ENCODE measurements at places on chromosomes 11 and 22.

DNA sequence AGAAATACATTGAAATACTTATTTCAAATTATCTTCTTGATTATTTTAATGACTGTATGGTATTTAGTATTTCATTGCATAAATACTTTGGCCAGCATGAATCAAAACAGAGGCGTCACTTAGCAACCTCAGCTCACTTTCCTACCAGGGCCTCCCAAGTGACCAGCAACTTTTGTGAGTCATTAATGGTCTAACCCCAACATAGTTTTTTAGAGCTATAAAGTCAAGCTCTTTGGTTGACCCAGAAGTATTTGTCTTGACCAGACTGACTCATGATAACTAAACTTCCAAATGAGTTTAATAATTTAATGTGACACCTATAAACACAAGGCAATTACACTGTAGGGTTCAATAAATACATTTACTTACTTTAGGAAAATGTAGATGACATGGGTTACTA is 27.9 kb upstream of the RBMXL2 start:
- no peak for DNase-seq

GRCh38 chr22:40224702-40225101 is 47.0 kb downstream of the TNRC6B start:
- DNase-seq = no peak

DNA sequence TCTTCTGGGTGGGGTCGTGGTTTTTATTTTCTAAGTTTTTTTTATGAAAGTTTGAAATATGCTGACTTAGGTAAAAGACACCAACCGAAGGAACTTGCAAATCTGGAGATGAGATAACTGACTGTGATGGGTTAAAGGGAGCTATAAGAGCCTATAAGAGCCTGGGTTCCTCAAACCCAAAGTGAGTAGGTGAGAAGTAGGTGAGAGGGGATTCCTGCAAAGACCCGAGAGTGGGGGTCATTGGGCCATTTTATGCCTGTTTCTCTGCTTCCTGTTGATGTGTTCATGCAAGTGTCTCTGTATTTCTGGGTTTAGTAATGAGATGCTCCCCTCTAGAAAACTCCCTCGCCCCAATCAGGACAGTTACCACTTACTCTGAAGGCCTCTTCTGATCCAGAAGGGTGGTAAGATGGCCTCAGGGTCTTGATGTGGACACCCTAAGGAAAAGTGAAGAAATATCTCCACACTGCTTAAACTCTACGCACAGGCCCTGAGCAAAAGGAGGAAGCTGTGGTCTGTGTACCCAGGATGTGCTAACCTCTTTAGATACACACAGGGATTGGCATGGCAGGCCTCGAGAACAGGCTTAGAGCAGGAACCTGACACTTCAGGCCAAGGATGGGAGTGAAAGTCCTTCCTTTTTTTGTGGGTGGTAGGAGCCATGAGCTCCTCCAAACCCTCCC is 1.8 kb downstream of the FLI1 start:
- peak; percentile 48 for DNase-seq

- no peak for DNase-seq
Measured at GRCh38 chr22:36588285-36588684, 59.3 kb upstream of the EIF3D start.

GRCh38 chr11:8694137-8694536 is 11.5 kb downstream of the RPL27A start:
- DNase-seq = no peak

GRCh38 chr11:3971756-3972404 is 116.4 kb downstream of the STIM1 start:
- DNase-seq = no peak

- DNase-seq = no peak
Measured at GRCh38 chr11:23688835-23689234, 808.0 kb upstream of the LUZP2 start.

DNA sequence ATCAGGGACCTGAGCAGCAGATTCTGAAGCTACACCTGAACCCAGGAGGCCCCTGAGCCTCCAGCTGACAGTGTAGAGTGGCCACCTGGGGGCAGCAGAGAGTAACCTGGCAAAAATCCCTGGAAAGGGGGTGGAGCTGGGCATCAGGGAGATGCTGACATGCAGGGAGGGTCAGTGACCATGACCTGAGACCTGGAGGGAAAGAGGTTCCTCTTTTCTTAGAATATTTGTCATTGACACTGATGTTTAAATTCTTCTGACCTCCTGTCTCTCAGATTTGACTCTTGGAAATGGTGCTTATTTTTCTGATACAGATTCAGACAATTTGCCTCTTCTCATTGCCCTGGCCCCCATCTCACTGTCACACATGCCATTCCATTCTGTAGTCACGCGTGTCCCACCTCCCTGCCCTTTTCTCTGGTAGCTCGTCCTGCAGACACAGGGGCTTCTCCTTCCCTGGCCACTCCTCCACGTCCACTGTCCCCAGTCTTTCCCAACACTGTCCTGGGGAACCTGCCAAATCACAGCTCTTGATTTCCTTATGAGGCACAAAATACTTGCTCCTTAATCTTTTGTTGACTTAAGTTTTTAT is 117.2 kb upstream of the IGLL5 start:
- DNase-seq = no peak

- no peak for DNase-seq
Measured at GRCh38 chr22:22745225-22746060, 101.0 kb downstream of the GGTLC2 start.

DNA sequence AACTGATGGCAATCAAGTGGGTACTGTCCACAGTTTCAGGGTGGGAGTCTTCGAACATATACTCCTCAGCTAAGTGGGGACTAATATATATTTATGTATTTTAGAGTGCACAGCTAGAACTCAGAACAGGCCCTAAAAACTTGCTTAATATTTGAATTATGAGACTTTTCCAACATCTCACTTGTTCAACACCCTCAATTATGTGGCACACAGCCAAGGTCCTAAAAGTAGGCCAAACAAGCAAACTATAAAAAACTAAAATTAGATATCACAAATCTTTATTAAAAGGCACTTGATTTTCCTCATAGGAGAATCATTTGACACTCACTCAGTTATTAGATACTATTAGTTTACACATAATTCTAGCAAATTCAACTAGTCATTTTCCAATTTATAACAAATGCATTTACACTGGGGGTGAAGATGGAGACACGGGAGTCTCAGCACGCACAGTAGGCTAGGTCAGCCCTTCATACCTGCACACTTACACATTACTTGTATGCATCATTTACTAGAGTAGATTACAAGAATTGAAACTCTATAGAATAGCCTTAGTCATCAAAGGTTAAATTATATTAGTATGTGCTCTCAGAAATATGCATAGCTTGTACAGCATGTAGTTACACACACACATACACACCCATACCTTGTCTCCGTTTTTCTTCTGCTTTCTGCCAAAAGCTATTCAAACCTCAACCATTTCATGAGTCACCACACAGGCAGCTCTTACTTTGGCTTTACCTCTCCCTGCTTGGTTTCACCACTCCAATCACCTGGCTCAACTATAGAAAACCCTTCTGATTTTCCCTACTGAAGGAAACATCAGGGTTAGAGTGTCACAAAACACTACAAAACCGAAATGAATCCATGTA is 171.5 kb downstream of the SBF2 start:
- DNase-seq = no peak

DNA sequence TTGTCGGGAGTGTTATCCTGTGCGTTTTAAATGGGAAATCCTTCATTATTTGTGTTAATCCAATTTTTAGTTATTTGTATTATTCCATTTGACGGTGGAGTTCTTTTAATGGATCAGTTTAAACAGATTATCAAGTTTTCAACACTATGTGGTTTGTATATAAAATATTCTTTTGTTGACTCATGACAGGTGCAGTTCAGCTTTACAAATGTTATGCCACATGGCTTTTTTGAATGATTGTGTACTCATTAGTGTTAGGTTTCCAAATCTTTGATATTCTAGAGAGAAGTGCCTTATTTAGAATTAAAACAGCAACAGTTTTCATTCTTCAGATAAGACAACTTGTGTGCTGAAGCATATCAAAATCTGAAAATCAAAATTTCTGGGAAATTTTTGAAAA is 2.4 kb downstream of the JAM3 start:
- no peak for DNase-seq

DNA sequence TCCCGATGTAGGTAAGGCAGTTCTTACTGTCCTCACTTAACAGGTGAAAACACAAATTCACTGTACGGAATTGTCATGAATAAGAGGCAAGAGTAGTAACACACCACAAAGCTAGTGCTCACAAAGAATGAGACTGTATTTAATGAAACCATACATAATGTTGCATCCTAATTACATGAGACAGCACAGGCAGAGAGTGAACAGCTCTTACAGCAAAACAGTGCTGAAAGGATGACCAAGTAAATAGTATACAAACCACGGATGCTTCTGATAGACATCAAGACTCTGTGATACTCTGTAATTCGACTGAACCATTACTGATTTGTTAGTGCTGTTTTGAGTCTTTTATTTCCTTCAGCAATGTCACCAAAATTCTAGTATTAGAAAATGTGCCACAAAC is 282.3 kb downstream of the TTC28 start:
- no peak for DNase-seq

GRCh38 chr11:45037434-45038005 is 86.8 kb upstream of the TP53I11 start:
- DNase-seq = no peak

GRCh38 chr11:120013325-120014250 is 124.3 kb downstream of the TRIM29 start:
- peak; percentile 71 for DNase-seq

DNA sequence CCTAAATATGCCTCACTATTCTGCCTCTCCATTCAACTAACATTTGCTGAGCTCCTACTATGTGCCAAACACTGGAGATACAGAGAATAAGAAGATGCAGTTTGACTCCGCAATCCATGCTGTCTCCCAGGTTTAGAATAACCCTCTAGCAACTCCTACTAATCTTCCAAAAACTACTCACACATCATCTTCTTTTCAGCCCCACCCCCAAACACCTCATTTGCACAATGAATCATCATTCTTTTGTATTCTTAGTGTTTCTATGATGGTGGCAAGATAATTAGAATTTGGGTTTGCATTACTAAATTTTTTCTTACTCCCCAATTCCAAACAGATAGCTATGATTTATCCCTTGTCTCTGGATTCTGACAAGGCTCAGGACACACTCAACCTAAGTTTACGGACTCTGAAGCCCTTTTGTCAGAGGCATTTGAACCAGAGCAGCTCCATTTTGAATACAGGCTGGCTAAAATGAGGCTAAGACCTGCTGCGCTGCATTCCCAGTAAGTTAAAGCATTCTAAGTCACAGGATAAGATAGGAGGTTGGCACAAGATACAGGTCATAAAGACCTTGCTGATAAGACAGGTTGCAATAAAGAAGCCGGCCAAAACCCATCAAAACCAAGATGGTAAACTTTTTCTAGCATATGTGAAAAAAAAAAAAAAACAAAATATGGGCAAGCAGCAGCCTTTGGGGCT is 1038.9 kb downstream of the DLG2 start:
- peak; percentile 45 for DNase-seq

- no peak for DNase-seq
Measured at GRCh38 chr11:69099180-69099579, 50.4 kb downstream of the TPCN2 start.

GRCh38 chr22:36419177-36419911 is 31.6 kb upstream of the MYH9 start:
- peak; percentile 56 for DNase-seq

DNA sequence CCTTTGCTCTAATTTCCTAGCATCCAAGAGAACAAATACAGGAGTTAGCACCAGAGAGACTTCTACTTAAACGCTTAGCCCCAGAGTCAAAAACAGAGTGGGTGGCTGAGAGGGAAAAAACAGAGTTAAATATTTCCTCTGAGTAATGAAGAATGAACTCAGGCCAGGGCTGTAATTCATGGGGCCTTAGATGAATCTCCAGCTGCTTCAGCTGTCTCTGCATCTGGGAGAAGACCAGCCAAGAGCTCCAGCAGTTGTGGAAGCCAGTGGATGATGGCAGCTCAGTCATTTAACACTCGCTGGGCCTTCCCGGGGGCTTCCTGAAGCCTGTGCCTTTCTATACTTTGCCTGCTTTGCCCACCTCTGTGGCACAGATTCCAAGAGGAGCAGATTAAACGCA is 5.7 kb upstream of the ADAMTS15 start:
- DNase-seq = no peak

GRCh38 chr11:124745835-124746620 is 6.0 kb downstream of the VSIG2 start:
- DNase-seq = no peak

DNA sequence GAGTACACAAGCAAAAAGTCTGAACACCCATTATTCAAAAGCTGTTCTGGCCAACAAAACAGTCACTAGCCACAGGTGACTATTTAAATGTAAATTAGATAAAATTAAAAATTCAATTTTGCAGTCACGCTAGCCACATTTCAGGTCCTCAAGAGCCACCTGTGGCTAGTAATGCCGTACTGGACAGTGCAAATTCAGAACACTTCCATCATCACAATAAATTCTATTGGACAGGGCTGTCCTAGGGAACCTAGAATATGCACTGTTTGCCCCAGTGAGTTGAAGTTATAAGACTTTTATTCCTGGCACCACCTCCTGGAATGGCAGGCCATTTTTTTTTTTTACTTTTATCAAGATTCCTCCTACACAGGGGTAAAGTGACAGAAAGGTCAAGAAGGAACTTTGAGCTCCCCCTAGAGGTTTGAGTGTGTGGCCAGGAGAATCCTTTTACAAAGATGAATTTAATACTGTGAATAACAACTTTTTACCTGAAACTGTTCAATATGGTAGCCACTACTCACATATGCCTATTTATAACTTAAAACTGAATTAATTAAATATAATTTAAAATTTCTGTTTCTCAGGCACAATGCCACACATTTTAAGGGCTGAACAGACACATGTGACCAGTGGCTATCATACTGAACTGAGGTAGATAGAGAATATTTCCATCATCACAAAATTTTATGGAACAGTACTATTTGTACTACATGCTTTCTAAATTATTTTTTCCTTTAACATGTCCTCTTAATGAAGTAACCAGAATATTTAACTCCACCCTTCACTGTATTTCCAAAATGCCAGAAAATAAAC is 6.5 kb downstream of the MSANTD2 start:
- DNase-seq = no peak

DNA sequence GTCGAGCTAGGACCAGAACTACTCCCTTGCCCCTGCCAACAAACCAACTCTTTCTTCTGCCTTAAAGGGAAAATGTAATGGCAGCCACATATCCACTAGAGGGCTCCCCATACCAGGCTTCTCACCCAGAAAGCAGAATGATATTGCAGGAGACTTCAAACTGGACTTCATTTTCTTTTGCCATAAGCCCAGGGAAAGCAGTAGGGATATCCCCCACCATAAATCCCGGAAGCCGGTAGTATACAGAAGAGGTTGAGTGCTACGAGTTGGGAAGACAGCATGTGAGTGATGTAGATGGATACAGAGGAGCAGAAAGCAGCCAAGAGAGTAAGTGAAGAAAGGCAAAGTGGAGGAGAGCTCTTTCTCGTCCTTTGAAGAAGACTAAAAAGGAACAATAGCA is 12.1 kb downstream of the PLAAT5 start:
- DNase-seq = peak; percentile 78

GRCh38 chr11:59025097-59025496 is 61.0 kb upstream of the GLYATL1B start:
- no peak for DNase-seq

GRCh38 chr11:41133023-41133422 is 326.4 kb downstream of the LRRC4C start:
- no peak for DNase-seq

GRCh38 chr11:112878033-112878601 is 83.1 kb upstream of the NCAM1 start:
- DNase-seq = no peak

All from putamen (tissue), 1 donor.